ENCODE measurements at places on chromosomes 3 and 15. TPM values are rescaled to one million over a fixed set of nuclear protein-coding genes. Genes with fewer than 3 reads are reported as not detected.

- peak overlapping the region; percentile 99 for H3K27ac ChIP-seq
- peak overlapping the region; percentile 57 for H3K4me3 ChIP-seq
- peak; percentile 92 for DNase-seq
- H3K4me1 ChIP-seq: peaks cover 80% of the 10 kb centered on the region
- H3K36me3 ChIP-seq: no peaks in the 10 kb centered on the region
These were observed 241.4 kb downstream of the EDEM1 start for GRCh38 chr3:5428607-5429516.

GRCh38 chr3:45337839-45338470 is 50.4 kb upstream of the LARS2 start:
- no peaks in the 10 kb centered on the region for H3K36me3 ChIP-seq
- H3K27me3 ChIP-seq: no peaks in the 10 kb centered on the region
- H3K4me1 ChIP-seq: no peaks in the 10 kb centered on the region
- no peak overlapping the region for H3K4me3 ChIP-seq

DNA sequence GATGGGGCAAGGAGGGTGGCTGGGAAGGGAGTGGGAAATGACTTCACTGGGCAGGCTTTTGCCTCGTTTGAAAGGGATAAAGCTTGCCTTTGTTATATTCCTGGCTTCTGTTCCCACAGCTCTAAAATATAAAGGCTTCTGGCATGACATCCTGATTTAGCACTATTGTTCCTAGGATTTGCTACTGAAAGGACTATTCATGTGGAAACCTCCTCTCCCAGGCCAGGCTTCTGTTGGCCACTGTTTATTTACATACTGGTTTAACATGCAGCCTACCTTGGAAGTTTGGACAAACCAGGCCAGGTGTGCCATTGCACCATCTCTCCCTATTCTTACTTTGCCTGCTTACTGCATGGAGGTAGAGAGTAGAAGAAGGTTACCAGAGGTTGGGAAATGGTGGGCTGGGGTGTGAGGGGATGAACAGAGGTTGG is 2.4 kb upstream of the LMCD1 start:
- DNase-seq: no peak
- no peaks in the 10 kb centered on the region for H3K4me1 ChIP-seq
- H3K27ac ChIP-seq: no peak overlapping the region
- H3K36me3 ChIP-seq: no peaks in the 10 kb centered on the region

GRCh38 chr3:189360291-189360690 is 188.5 kb downstream of the TPRG1 start:
- H3K4me1 ChIP-seq: no peaks in the 10 kb centered on the region
- H3K27me3 ChIP-seq: no peaks in the 10 kb centered on the region
- H3K27ac ChIP-seq: no peak overlapping the region
- H3K36me3 ChIP-seq: no peaks in the 10 kb centered on the region

- DNase-seq: peak; percentile 62
- H3K27me3 ChIP-seq: no peaks in the 10 kb centered on the region
- no peak overlapping the region for H3K27ac ChIP-seq
- no peaks in the 10 kb centered on the region for H3K36me3 ChIP-seq
- no peaks in the 10 kb centered on the region for H3K4me1 ChIP-seq
- no peak overlapping the region for H3K4me3 ChIP-seq
These were observed 21.8 kb downstream of the PCOLCE2 start for GRCh38 chr3:142866841-142867631.

GRCh38 chr3:133899311-133899710 is 3.6 kb upstream of the RAB6B start:
- H3K4me1 ChIP-seq: no peaks in the 10 kb centered on the region
- no peak overlapping the region for H3K27ac ChIP-seq
- no peaks in the 10 kb centered on the region for H3K27me3 ChIP-seq

GRCh38 chr15:80007532-80007931 is 36.5 kb upstream of the BCL2A1 start:
- no peaks in the 10 kb centered on the region for H3K36me3 ChIP-seq
- DNase-seq: no peak

GRCh38 chr3:63824309-63824708 is 5.2 kb downstream of the C3orf49 start:
- no peak overlapping the region for H3K4me3 ChIP-seq
- no peak for DNase-seq
- H3K36me3 ChIP-seq: peaks cover 6% of the 10 kb centered on the region
- no peak overlapping the region for H3K27ac ChIP-seq
- peaks cover 12% of the 10 kb centered on the region for H3K4me1 ChIP-seq
- no peaks in the 10 kb centered on the region for H3K27me3 ChIP-seq

DNA sequence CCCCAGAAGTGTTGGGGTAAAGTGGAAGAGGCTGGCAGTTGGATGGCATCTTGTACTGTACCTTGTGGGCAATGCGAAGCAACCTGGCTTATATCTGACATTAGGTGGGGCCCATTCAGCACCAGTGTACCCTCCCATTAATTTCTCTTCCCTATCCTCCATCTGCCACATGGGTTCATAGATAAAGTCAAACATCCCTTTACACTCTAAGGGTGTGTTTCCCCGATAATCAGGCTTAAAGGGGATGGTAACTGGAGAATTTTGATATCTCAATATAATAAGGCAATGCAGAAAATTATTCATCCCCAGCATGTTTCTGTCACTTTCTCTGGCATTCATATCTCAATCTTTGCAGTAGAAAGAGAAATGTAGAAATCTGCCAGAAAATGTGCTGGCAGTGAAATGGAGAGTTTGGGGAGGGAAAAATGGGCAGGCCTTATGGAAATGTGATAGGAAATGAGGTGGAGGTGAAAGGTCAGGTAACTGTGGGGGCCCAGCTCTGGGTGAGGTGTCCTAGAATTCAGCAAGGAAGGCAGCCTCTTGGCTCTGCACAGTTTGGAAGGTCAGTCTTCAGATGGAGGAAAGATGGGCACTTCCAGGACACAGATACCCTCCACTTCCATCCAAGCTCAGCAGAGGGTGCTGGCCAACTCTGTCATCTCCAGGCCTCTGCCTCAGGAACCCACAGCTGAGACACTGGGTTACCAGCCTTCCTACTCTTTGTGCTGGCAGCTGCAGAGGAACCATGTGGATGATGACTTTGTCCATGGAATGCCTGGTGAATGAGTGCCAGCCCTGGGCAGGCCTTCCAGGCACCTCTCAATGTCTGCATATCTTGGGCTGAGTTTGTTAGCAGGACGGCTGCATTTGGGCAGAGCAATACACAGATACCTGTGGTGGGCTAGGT is 325.9 kb upstream of the CTDSPL start:
- H3K27ac ChIP-seq: no peak overlapping the region
- H3K27me3 ChIP-seq: no peaks in the 10 kb centered on the region
- no peaks in the 10 kb centered on the region for H3K36me3 ChIP-seq
- H3K4me1 ChIP-seq: peaks cover 15% of the 10 kb centered on the region

DNA sequence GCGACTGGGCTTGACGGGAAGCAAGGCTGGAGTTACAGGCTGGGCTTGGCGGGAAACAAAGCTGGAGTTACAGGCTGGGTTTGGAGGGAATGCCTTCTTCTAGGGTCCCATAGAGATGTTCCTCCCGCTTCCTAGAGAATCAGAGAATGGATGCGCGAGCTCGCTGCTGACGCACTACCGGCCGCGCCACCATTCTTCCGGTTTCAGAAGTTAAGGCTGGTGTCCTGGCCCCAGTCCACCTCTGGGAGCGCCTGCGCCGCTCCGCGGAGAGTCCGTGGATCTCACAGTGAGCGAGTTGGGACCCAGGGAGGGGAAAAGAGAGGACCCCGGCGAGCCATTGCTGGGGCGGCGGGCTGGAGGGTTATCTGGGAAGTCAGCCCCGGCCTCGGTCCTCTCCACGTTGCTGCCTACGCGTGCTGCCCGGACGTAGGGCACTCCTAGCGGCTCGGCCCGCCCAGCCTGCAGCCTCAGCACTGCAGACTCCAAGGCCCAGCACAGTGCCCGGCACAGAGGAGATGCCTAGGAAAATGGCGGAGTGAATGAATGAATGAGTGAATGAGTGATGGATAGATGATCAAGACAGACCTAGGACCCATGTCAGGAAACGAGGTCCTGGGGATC is at the start of gene ZNF502:
Gene ZNF502 (plus strand): TSS at position 206 of the 621 bp plus-strand sequence. CDS start 7,602 bp downstream, outside the sequence.
- DNase-seq: no peak
- no peaks in the 10 kb centered on the region for H3K27me3 ChIP-seq
- no peaks in the 10 kb centered on the region for H3K36me3 ChIP-seq
- H3K27ac ChIP-seq: no peak within 1 kb of the TSS

- no peaks in the 10 kb centered on the region for H3K36me3 ChIP-seq
- no peak overlapping the region for H3K4me3 ChIP-seq
- no peaks in the 10 kb centered on the region for H3K4me1 ChIP-seq
- H3K27ac ChIP-seq: no peak overlapping the region
These were observed 11.6 kb downstream of the ADAMTSL3 start for GRCh38 chr15:83665480-83665879.

The SPTSSB gene
- not detected for total RNA-seq

The GOLGA8T gene
- total RNA-seq: not detected

The CFAP91 gene
- not detected for total RNA-seq
